NCI-H1105 (cell line): ENCODE measurements at places on chromosomes 7 and 10.

DNA sequence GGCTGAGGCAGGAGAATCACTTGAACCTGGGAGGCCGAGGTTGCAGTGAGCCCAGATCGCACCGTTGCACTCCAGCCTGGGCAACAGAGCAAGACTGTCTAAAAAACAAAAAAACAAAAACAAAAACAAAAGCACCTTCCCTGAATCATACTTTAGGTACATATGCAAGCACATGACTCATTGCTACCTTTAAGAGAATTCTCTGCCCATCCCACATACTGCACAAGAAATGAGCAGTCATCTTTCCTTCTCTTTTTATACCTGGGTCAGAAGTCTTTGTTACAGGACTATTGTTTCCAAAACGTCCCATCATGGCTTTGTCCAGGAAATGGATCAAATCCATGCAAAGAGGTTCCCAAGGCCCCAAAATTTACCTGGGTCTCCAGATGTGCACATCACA, 21.5 kb upstream of the AKR1B10 start:
- no peak for DNase-seq

DNA sequence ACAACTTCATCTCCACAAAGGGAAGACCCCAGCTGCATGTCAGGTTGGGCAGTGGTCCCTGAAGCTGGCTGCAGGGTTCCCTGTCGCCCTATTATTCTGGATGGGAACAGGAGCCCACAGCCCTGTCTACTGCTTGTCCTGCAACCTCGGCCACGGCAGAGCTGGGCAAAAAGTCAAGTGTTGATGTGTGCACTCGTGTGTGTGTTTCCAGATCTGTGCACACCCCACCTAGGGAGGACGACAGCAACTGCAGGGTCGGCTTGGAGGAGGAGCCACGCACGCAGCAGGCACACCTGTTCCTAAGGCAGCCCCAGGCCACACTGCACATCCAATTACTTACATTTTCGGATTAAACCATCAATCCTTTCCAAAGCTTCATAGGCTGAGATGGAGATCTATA, 23.6 kb downstream of the PITRM1 start:
- no peak for DNase-seq

DNA sequence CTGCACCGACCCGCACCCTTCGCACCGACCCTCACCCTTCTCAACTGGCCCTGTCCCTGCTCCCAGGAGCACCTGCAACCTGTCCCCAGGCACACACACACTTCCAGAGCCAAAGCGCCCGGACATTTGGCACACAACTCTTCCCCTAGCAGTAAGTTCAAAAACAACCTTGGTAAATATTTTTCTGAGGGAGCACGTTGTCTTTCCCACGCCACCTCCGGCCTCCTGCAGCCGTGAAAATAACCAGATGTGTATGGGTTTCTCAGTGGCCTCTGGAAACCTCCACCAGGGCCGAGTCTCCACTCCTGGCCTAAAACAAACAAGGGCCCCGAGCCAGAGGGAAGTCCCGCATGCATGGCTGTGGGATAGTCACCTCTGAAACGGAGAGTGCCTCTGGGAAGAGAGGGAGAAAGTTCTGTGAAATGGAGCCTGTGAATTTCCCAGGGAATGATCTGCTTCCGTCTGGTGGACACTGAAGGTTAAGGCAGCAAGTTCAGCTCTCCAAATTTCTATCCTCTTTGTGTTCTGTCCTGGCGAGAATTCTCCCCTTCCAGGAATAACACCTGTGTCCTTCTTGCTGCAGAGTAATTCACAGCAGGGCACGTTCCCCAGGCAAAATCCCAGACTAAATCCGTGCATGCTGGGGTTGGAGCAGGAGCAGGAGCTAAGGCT, 15.8 kb downstream of the PODXL start:
- no peak for DNase-seq

DNA sequence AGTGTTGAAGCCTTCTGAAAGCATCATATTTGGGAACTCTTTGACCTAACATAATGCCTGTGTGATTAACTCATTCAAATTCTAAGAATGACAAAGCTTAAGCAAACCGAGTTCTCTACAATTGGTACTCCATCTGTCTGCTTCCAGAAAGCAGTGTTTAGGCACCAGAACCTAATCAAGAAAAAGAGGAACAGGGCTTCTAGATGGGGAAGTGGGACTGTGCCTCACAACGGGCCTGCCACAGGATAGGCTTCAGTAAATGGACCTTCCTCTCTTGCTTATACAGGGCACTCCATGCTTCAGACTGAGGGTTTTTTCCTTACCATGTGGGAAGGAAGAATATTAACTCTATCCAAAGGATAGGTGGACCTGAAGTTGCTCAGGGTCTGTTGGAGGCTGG, 808.1 kb downstream of the XPNPEP1 start:
- no peak for DNase-seq

- DNase-seq, result no peak
These were observed 37.1 kb downstream of the STARD3NL start for GRCh38 chr7:38215115-38215514.

- no peak for DNase-seq
These were observed 35.0 kb downstream of the ARMC3 start for GRCh38 chr10:22962817-22963216.

DNA sequence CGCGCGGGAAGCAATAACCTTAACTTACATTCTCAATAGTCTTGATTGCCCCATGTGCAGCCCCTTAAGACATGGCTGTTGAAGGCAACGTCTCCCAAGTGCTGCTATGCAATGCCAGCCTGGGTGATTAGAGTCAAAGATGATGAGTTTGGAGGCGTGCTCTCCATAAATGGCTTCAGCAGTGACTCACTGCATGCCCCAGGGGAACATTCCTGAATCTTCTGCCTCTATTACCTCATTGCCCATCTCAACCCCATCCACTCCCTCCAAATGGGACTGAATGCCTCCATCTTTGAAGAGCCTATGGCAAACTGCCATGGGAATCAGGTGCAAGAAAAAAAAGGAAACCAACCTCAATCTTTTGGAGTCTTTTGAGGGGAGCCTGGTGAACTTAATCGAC, 282.8 kb downstream of the SNX10 start:
- DNase-seq, result no peak

- DNase-seq, result no peak
These were observed 181.5 kb downstream of the DIP2C start for GRCh38 chr10:507908-508444.

GRCh38 chr10:122232769-122233168, 38.3 kb upstream of the BTBD16 start:
- DNase-seq, result no peak

GRCh38 chr10:60397792-60398191, 8.1 kb upstream of the ANK3 start:
- DNase-seq, result no peak

DNA sequence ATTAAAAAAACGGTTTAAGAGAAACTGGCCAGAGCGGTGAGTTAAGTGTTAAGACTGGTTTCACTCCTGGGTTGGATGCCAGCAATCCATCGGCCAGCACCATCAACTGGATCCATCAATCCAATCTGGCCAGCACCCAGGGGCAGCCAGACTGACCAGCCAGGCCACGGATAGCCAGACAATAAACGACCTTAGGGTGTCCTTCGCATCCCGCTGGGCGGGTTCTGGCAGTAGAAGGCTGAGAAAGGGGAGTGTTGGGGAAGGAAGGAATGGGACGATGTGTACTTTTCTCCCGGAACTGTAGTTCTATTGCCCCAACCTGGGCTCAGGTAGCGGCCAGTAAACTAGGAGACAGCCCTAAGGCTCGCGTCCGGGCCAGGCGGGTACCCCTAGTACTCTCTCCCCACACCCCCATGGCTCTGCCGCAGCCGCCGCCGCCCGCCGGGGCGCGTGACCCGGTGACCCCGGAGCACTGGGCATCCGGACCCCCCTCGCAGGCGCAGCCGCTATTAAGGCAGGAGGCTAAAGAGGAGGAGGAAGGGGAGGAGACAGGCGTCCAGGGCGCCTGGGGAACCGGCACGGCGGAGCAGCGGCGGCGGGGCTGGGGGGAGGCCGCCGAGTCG, at the start of gene CASD1:
Gene CASD1, plus strand, starts transcription at position 546 of the 623 bp plus-strand sequence. CDS start 276 bp downstream, outside the sequence.
- DNase-seq, result peak; percentile 40
